ENCODE measurements at places on chromosomes 5 and 9. TPM values are rescaled to one million over a fixed set of nuclear protein-coding genes. Genes with fewer than 3 reads are reported as not detected.
A peak's percentile ranks its signal among the peaks of the same experiment; 100 is the strongest.

Gene ANKDD1B
- total RNA-seq, result 0.20 TPM

Gene OGN
- not detected for total RNA-seq

Gene OR2K2
- not detected for total RNA-seq

Gene CDX1
- not detected for total RNA-seq

Gene CD74
- 0.07 TPM for total RNA-seq

Gene PDE6A
- total RNA-seq, result not detected

Gene PPP3R2
- not detected for total RNA-seq

Gene PLPP7
- 1.5 TPM for total RNA-seq

Gene EMB
- not detected for total RNA-seq

Gene SLC6A7
- not detected for total RNA-seq

- no peak for DNase-seq
Observed at GRCh38 chr5:165887147-165887546, 2381.7 kb downstream of the MAT2B start.

DNA sequence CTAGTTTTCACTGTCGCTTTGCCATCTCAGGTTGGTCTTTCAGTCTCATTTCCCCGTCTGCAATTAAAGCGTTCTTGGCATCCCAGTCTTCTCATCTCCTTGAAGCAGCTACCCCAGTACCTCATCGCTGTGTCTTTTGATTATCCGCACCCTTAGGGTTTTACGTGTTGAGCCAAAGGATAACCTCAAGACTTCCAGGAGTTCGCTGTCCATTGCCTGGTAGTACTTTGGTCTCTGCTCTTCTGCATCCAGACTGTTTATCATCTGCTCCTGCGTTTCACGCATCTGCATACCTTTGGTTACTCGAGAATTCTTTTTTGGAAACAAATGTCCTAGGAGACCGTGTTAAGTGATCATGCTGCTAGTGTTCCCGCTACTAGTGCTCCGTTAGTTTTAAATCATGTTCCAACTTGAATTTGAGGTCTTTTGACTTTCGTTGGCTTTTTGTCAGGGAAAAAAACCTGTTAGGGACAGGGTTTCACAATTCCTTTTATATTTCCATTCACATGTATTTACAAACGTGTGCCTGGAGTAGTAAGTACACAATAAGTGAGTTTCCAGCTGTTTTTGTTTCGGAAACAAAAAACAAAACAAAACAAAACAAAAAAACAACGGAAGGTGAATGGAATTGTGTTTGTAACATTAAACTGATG lies 888 bp downstream of the RABGAP1 start:
- no peak for DNase-seq

DNA sequence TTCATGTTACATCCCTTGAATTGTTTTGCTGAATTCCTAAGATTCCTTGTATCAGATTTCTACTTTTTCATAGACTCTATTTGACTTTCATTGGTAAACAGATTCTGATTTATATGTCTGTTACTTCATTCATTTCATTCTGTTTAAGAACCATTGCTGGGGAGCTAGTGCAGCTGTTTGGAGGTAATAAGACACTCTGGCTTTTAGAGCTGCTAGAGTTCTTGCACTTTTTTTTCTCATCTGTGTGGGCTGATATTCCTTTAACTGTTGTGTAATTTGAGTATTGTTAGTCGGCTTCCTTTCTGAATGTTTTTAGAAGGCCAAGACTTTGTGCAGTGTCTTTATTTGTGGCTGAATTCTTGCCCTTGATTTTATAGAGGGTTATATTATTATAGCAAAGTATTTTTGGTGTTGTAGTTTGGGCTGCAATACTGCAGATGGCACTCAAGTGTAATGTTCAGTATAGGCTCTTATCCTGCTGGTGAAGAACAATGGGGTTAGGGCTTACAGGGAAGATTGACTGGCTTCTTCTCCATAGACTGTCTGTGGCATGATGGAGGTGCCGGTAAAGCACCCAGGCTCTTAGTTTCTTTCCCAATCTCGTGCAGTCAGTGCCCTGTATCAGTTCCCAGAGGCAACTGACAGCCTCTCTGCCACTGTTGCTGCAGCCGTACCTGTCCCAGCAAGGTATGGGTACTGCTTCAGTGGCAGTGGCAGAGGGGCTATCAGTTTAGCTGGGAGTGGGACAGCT lies 162.2 kb downstream of the OXCT1 start:
- DNase-seq, result peak; percentile 15

DNA sequence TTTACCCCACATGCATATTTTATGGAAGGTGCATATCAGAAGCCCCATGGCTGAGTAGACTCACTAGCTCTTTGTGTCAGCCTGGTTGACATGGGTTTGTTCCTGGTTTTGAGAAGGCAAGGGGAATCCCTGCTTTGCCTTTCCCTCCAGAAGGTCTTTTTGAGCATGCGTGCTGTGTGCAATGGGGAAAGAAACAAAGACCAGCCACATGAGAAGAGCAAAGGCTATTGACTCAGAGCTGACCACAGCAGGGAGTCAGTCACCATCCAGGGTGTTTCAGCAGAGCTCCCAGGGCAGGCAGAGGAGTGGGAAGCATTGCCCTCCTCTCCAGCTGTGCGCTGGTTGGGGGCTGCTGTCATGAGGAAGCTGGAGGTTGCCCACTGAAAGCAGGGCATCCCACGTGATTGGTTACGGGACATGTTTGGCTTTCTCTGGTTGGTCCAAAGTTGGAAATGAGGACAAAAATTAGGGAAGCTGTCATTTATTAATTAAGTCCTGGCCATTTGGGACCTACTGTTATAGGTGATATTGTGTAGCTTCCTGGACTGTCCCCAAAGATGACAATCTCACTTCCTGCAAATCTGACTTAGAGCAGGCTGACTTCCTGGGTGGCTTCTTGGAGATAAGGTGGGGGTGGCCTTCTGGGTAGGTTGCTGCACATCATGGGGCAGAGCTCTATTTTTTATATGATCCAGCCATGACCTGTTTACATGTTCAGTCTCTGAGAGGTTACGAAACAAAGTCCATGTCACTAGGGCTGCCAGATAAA lies 48.9 kb upstream of the TDRD7 start:
- DNase-seq, result no peak

DNA sequence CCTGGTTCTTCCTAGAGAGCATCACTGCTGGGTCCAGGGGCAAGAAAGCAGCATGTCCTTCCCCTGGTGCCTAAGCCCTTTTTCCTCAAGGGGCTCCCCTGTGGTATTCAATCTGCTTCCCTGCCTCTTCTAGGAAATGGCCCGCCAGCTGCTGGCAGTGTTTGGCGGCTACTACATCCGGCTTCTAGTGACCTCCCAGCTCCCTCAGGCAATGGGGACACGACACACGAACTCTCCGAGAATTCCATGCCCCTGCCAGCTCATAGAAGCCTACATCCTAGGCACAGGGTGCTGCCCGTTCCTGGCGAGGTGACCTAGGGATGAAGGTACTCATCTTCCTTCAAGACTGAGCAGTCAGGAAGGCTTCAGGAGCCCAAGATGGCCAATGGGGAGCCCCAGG lies 14.6 kb downstream of the TEX53 start:
- DNase-seq, result no peak

GRCh38 chr5:60929024-60929423 lies 15.8 kb downstream of the ERCC8 start:
- no peak for DNase-seq

- DNase-seq, result no peak
Observed at GRCh38 chr5:177372034-177372896, 12.0 kb upstream of the SLC34A1 start.

- DNase-seq, result no peak
Observed at GRCh38 chr5:119289438-119290044, 66.3 kb upstream of the TNFAIP8 start.

DNA sequence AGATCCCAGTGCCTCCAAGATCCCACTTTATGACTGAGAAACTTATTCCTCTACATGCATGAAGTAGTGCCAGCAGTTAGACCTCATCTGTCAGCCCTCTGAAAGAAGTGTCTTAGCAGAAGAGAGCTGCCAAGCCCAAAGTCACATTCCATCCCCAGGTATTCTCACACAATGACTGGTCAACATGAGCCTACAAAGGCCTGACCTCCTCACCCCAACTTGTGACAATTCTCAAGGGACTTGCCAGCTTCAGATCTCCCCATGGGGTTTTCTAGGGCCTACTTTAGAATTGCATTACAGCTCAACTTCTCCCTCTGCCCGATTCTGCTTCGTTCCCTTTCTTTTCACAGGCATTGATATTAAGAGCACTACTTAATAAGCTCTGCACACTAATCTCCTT lies 393.8 kb upstream of the SLC30A5 start:
- no peak for DNase-seq

GRCh38 chr5:83172655-83173054 lies 95.3 kb downstream of the XRCC4 start:
- DNase-seq, result no peak

DNA sequence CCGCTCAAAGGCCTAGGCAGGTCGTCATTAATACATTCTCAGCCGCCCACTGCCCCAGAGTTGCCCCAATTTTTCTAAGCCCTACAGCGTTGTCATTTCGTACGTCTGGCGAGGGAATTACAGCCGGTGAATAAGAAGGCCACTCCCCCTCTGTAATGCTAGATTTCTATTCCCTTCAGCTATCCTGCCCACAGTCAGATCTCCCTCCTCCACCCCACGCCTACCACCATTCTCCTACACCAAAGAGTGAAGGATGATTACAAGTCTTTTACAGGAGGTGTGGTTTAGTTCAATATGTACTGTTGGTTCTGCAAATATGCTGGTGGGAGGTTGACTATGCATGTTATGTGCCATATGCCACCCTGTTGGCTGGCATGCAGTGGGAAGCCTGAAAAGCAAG lies 83.7 kb upstream of the SMIM15 start:
- DNase-seq, result no peak

DNA sequence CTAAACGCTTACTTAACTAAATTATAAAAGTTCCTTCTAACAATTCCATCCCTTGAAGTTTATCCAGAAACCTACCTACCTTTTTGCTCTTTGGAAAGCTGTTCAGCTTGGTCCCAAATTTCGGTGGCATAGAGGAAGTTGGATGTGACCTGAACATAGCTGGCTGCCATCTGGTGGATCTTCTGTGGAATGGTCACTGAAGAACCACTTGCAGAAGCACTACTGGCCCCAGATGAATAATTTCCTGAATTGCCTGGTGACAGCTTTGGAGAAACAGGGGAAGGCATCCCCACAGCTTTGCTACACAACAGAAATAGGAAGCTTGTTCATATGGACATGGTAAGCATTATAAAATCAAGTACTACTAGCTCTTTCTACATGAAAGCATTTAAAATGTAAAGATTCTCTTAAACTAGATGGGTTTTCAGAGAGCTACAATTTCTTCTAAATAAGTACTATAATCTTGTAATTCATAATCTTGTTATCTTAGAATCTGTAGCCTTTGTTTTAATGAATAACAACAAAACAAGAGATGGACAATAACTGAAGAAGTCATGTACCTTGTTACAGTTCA lies 9.9 kb downstream of the LEAP2 start:
- DNase-seq, result peak; percentile 45

All from pulmonary artery endothelial cell (primary cell).